Colonic mucosa (tissue), 4 donors: ENCODE measurements at places on chromosomes 6 and 20. TPM values are rescaled to one million over a fixed set of nuclear protein-coding genes. Genes with fewer than 3 reads are reported as not detected.

- H3K27ac ChIP-seq = no peak overlapping the region
- no peaks in the 10 kb centered on the region for H3K36me3 ChIP-seq
- no peaks in the 10 kb centered on the region for H3K27me3 ChIP-seq
- no peaks in the 10 kb centered on the region for H3K4me1 ChIP-seq
- no peak overlapping the region for H3K4me3 ChIP-seq
Measured at GRCh38 chr6:121944354-121944753, 455.1 kb upstream of the HSF2 start.

LIN28B gene
- total RNA-seq = not detected

DNA sequence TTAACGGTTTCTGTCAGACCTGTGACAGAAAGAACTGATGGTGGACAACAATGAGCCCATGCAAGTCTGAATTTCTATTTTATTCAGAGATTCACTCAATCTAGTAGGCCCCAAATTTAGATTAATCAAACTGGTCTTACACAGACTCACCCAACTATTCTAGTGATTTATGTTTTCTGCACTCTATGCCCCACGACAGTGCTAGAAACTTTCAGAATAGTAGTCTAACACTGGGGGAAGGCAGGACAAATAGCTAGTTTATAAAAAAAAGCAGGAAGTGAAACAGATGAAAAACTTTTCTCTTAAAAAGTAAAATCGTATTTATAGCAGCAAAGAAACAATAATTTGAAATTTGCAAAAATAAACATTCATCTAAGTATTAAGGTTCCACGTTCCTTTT, 5.0 kb downstream of the TCP11 start:
- H3K4me3 ChIP-seq = no peak overlapping the region
- no peak overlapping the region for H3K27ac ChIP-seq
- H3K36me3 ChIP-seq = no peaks in the 10 kb centered on the region
- no peak for DNase-seq

DNA sequence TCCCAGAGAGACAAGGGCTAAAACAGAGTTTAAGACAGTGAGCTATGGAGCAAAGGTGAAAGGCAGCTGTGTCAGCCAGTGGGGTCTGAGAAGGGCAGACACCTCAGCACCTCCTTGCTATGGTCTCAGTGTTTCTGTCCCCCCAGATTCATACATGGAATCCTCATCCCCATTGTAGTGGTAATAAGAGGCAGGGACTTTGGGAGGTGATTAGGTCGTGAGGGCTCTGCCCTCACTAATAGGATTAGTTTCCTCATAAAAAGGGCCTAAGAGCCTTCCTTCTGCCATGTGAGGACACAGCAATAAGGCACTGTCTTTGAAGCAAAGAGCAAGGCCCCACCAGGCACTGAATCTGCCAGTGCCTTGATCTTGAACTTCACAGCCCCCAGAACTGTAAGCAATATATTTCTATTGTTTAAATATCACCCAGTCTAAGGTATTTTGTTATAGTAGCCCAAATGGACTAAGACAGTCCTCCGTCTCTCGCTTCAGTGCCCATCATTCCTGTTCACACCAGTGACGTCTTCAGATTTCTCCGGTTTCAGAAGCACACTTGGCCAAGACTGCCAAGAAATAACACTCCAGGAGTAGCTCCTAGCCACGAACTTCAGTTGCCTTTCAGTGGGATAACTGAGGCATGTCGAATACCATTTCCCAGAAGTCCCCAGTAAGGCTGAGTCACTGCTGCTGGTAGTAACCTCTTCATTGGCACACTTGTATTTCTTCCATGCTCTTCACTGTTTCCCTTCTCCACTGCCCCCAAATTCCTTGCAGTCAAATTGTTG, 32.8 kb downstream of the SLC13A3 start:
- no peak overlapping the region for H3K27ac ChIP-seq
- no peaks in the 10 kb centered on the region for H3K4me1 ChIP-seq
- H3K27me3 ChIP-seq = no peaks in the 10 kb centered on the region
- H3K4me3 ChIP-seq = no peak overlapping the region
- H3K36me3 ChIP-seq = no peaks in the 10 kb centered on the region
- DNase-seq = no peak

DNA sequence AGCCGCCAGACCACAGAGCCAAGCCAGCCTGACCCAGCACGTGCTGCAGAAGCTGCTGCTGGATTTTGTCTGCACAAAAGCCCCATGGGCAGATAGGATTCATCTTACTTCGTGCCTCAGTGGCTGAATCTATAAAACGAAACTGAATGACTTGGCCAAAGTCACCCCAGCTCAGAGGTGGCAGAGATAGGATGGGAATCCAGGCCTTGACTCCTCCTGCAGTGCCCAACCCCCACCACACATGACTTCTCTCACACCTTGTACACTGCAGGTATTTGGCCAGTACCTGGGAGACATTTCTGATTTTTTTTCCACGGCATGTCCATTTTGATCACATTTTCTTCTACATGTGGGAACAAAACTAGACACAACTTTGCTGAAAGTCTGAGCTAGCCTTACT, 182.1 kb downstream of the ANKRD60 start:
- H3K36me3 ChIP-seq = no peaks in the 10 kb centered on the region
- no peaks in the 10 kb centered on the region for H3K4me1 ChIP-seq
- H3K27ac ChIP-seq = no peak overlapping the region
- no peaks in the 10 kb centered on the region for H3K27me3 ChIP-seq
- no peak overlapping the region for H3K4me3 ChIP-seq
- no peak for DNase-seq

DNA sequence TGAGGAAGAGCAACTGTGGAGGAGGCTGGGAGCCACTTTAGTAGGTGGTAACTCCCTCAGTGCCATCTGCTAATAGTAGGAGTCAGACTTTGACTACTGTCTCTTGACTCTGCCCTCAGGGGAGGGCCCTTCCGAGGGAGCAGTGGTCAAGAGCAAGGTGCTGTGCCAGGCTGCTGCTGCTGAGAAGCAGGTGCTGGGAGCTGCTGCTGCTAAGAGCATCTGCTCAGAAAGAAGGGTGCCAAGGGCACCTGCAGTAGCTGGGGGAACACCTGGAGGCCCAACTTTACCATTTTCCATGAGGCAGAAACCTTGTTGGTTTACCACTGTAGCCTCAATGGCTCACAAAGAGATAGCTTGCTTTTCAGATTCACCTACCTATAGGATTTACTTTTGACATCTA, 18.5 kb downstream of the GGTLC1 start:
- no peak overlapping the region for H3K27ac ChIP-seq
- H3K4me3 ChIP-seq = no peak overlapping the region
- H3K36me3 ChIP-seq = no peaks in the 10 kb centered on the region
- DNase-seq = no peak
- H3K27me3 ChIP-seq = no peaks in the 10 kb centered on the region
- H3K4me1 ChIP-seq = no peaks in the 10 kb centered on the region

DNA sequence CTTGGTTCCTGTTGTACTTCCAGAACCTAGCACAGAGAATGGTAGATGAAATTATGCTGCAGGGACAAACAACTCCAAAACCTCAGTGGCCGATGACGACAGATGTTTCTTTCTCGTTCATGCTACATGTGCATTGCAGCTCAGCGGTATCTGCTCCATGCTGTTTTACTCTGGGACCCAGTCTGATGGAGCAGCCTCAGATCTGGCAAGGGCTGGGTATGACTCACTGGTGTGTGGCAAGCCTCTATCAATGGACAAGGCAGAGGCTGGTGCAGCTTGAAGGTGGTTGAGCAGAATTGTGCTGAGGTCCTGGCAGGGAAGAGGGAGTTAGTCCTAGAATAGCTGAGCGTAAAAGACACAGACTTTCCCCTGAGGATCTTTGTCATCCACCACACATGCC, 10.3 kb upstream of the BLCAP start:
- peaks cover 14% of the 10 kb centered on the region for H3K4me1 ChIP-seq
- no peaks in the 10 kb centered on the region for H3K36me3 ChIP-seq
- H3K4me3 ChIP-seq = no peak overlapping the region
- no peak overlapping the region for H3K27ac ChIP-seq
- no peaks in the 10 kb centered on the region for H3K27me3 ChIP-seq

- H3K27ac ChIP-seq = no peak overlapping the region
- no peaks in the 10 kb centered on the region for H3K4me1 ChIP-seq
- H3K27me3 ChIP-seq = no peaks in the 10 kb centered on the region
Measured at GRCh38 chr20:47054945-47055344, 160.3 kb downstream of the EYA2 start.

IP6K3 gene
- total RNA-seq = 0.29 TPM

THBD gene
- total RNA-seq = 2.3 TPM

- H3K27ac ChIP-seq = no peak overlapping the region
- H3K4me1 ChIP-seq = no peaks in the 10 kb centered on the region
- H3K4me3 ChIP-seq = no peak overlapping the region
- DNase-seq = peak; percentile 61
- no peaks in the 10 kb centered on the region for H3K27me3 ChIP-seq
Measured at GRCh38 chr20:57509665-57510237, 15.2 kb downstream of the CTCFL start.

ARMH2 gene
- not detected for total RNA-seq

GRCh38 chr6:28351087-28351486, 1.3 kb downstream of the ZKSCAN3 start:
- H3K27ac ChIP-seq = no peak overlapping the region
- H3K4me3 ChIP-seq = no peak overlapping the region
- H3K4me1 ChIP-seq = peaks cover 4% of the 10 kb centered on the region
- no peaks in the 10 kb centered on the region for H3K27me3 ChIP-seq

SPINT3 gene
- total RNA-seq = not detected

DNA sequence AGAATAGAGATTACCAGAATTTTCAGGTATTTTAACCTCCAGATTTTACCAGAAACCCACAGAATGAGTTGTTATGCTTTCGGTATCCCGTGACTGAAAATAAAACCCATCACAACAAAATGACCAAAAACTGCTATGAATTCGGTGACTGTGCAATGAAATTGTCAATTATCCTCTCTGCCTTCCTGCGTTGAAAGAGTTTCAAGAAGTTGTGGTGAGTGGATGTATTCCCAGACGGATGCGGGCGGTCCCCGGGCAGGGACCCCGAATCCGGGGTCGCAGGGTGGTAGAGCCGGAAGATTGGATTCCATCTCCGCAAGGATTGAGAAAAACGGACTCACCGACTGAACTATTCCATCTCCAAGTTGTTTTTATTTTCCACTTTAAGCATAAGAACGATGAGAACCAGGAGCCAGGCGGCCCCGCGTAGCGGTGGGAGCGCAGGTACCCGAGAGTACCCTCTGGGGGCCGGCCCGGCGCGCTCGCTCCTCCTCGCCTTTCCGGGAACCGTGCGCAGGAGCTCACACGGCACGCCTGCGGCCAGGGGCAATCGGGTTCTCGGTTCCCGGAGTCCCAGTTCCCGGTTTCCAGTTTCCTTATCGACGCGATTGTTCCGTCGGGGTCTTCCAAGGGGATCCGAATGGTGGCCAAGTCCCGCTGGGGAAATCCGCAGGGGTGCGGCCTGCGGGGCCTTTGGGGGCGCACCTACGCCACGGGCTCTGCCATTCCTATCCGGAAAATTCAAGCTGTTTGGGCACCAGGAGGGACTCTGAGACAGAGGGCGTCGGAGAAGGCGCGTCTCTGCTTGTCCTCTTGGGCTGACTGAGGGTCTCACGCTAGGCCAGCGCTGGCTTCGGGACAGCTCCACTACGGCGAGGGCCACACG, 104.9 kb upstream of the PRDM1 start:
- H3K27me3 ChIP-seq = no peaks in the 10 kb centered on the region
- no peak overlapping the region for H3K27ac ChIP-seq
- no peaks in the 10 kb centered on the region for H3K4me1 ChIP-seq

DNA sequence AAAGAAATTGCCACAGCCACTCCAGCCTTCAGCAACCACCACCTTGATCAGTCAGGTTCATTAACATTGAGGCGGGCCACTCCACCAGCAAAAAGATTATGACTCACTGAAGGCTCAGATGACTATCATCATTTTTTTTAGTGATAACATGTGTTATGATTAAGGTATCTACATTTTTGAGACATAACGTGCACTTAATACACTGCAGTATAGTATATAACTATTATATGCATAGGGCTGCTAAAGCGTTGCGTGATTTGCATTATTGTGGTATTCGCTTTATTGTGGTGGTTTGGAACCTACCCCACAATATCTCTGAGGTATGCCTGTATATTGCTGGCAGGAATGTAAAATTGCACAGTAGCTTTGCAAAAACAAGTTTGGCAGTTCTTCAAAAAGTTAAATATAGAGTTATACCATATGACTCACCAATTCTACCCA, 6.8 kb upstream of the RIPK1 start:
- H3K4me3 ChIP-seq = no peak overlapping the region
- no peaks in the 10 kb centered on the region for H3K27me3 ChIP-seq
- H3K4me1 ChIP-seq = no peaks in the 10 kb centered on the region

DNA sequence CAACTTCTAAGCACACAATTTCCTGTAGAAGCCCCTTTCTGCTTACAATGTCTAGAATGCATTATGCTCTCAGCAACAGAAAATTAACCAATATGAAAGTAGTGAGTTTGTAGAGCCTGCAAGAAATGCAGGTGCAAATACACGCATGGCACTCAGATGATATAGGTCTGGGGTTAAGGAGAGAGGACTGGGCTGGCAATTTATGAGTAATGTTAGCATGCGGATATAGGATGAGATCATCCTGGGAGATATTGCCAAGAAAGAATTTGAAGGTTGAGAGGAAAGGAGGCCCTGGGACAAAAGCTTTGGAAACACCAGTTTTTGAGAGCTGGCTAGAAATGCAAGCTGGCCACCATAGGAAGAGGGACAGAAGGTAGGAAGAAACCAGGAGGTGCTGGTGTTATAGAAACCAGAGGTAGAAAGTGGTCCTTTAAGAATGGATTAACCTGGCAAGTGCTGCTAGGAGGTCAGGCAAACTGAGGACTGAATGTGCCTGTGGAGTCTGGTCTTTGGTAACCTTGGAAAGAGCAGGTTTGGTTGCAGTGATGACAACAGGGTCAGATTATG, 183.2 kb upstream of the MYLIP start:
- no peak overlapping the region for H3K4me3 ChIP-seq
- H3K4me1 ChIP-seq = no peaks in the 10 kb centered on the region
- no peaks in the 10 kb centered on the region for H3K27me3 ChIP-seq
- H3K36me3 ChIP-seq = no peaks in the 10 kb centered on the region
- no peak overlapping the region for H3K27ac ChIP-seq
- no peak for DNase-seq

DNA sequence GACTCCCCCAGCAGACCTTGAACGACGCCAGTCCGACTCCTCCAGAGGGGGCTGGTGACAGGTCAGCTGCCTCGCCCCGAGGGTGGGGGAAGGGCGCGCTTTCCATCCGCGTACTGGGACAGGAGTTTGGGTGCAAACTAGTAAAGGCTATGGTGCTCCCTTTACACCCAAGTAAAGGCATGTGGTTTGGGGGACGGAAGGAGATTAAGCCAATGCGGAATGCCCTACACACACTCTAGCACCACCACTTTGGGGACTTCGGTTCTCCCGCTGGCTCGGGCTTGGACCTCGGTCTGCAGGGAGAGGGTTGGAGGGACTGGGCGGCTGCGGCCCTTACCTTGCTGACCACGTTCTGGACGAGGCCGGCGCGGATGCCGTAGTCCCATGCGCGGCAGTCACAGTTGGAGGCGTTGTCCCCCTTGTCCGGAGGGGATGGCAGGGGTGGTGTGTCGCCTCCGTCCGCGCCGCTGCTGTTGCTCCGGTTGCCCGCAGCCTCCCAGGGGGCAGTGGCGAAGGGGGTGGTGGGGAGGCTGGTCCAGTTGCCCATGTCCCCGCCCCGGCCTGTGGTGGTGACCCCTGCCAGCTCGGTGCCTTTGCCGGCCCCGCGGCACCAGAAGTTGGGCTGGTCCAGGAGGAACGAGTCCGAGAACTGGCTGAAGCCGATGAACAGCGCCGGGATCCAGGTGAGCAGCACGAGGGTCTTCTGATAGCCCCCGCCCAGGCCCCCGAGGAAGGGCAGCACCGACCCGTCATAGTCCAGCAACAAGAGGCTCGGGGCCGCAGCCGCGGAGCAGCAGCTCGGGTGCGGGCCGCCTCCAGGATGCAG, 1.1 kb downstream of the SLC22A23 start:
- DNase-seq = peak; percentile 77
- peaks cover 6% of the 10 kb centered on the region for H3K4me1 ChIP-seq
- H3K36me3 ChIP-seq = no peaks in the 10 kb centered on the region
- peak overlapping the region; percentile 55 for H3K27ac ChIP-seq
- H3K27me3 ChIP-seq = no peaks in the 10 kb centered on the region
- H3K4me3 ChIP-seq = peak overlapping the region; percentile 78
